BJ (cell line): ENCODE measurements at places on chromosomes 11 and 22. TPM values are rescaled to one million over a fixed set of nuclear protein-coding genes. Genes with fewer than 3 reads are reported as not detected.

GRCh38 chr11:14981507-14981906, 9.4 kb upstream of the CALCA start:
- DNase-seq, result no peak

DNA sequence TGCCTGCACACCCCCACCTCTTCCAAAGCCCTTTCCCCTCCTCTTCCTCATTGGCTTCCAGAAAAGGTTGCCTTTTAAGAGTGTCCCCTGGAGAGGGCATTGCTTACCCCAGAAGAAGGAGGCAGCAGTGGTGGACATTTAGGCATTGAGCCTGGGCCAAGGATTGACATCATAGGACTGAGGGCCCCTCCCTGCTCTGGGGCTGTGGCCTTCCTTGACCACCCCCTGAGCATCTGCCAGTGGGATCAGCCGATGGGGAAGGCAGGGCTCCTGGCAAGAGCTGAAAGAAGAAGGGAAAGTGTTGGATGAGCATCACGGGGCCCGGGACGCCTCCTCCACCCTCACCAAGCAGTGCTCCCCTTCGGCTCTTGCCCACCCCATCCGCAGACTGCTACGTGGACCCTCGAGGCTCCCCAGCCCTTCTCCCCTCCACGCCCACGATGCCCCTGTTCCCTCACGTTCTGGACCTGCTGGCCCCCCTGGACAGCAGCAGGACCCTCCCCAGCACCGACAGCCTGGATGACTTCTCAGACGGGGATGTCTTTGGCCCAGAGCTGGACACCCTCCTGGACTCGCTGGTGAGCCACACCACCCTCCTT, 37.4 kb downstream of the ZC3H7B start:
- DNase-seq, result no peak

DNA sequence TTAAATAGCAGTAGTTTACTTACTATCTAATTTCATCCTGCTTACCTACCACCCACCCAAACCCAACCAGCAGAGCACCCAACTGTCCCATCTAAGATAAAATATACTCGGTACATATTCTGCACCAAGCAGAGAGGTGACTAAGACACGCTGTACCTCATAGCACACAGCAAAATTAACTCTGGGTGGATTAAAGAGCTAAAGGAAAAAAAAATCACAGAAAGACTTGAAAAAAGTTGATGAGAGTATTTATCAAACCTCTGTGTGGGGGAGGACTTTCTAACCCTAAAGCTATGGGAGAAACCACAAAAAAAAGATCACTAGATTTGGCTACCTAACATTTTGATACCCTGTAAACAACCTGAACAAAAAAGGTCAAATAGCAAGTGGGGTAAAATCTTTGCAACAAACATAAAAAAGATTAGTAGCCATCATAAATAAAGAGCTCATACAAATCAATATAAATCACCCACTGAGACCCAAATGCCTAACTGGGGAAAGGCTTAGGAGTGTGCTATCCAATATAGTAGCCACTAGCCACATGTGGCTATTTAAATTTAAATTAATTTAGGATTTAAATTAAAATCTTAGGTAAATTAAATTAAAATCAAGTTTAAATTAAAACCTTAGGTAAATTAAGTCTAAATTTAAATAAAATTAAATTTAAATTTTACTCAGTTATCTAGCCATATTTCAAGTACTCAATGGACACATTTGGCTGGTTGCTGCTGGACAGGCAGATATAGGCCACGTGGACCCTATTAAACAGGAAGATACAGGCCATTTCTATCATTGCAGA, 25.6 kb upstream of the CD5 start:
- no peak for DNase-seq

DNA sequence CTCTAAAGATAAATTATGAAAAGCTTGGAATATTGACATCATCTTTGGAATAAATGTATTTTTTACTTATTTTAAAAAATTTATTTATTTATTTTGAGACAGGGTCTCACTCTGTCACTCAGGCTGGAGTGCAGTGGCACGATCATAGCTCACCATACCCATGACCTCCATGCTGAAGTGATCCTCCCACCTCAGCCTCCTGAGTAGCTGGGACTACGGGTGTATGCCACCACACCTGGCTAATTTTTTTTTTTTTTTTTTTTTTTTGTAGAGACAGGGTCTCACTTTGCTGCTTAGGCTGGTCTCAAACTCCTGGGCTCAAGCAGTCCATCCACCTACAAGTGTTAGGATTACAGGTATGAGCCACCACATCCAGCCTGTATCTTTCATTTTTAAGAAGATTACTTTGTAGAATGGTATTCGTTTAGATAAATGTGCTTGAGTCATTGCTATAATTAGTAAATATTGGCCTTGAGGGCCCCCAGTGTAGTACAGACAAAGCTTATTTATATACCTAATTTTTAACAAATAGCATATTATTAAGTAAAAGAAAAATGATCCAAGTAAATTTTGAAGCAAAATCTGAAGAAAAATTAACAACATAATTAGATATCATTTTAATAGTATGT, 8.5 kb downstream of the SWAP70 start:
- DNase-seq, result no peak

DNA sequence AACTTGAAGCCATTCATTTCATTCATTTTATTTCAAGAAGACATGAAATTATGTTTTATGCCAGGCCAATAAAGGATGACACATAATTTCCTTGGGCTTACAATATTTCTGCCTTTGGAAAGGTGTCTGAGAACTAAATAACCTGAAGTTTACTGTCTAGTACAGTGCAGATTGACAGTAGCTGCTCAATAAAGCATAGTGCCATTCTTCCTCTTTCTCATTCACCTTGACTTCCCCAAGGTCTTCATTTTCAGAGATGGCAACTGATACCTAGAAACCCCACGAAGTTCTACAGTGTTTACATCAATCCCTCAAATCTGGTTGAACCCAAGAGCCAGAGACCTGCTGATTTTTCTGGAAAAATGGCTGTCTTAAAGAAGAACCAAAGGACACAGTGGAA, 144.3 kb upstream of the SYN3 start:
- no peak for DNase-seq

GRCh38 chr11:74019104-74019738, 10.3 kb upstream of the UCP3 start:
- no peak for DNase-seq

GRCh38 chr22:38751422-38752346, 4.1 kb downstream of the SUN2 start:
- no peak for DNase-seq

DNA sequence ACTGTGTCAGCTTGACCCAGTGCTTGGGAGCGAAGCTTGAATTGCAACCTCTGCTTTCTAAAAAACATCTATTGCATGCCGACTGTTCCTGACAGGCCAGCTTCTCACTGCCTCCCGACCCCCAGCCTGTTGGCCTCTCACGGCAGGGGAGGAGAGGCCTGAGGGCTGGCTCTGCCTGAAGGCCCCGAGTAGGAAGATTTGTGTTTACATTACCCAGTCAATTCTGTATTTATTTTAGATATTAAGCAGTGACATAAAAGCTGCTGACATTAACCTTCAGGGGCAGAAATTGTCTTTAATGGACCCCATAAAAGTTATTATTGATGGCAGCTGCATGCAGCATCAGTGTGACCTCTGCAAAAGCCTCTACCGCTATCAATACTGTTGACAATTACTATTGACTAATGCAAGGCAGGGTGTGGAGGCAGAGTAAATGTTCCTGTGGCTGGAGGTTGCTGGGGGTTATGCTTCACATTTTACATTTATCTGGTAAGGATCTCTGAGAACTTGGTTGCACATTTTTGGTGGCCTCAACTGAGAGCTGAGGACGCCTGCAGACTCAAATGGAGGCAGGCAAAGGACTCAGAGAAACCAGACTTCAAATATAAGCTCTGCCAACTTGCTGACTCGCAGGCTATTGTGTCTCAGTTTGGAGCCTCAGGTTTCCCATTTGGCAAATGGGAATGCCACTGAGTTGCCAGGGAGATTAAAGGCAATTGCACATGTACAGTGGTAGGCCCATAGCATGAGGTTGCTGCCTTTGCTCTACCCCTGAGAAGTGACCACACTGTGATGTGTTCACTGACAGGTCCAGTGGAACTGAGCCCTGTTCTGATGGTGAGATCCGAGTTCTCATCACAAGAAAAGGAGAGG, 380.5 kb downstream of the TENM4 start:
- no peak for DNase-seq

LRRC4C gene
- 0.04 TPM in 1 of 2 replicates, not detected in the other for polyA plus RNA-seq

TSSC4 gene
- 16.3 and 30.5 TPM in 2 replicates for polyA plus RNA-seq

XKR3 gene
- polyA plus RNA-seq, result not detected in 2 replicates
